ENCODE measurements at places on chromosomes 12 and 14. TPM values are rescaled to one million over a fixed set of nuclear protein-coding genes. Genes with fewer than 3 reads are reported as not detected.
A peak's percentile ranks its signal among the peaks of the same experiment; 100 is the strongest.

DNA sequence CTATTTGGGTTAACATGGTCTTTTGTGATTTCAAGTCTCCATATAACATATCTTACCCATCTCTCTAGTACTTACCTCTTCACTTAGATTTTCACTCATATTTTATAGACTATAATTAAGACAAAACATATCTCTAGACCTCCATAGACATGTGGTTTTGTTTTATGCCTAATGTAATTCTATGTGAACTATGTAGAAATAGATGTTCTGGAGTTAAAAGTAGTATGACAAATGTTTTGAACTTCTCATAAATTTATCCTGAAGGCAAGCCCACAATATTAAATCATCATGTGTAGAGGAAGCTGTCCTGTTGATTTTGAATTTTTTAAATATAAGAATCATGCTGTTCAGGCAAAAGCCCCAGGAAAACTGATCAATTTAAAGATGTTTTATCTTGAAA is 169.2 kb downstream of the SYT1 start:
- H3K36me3 ChIP-seq, result no peaks in the 10 kb centered on the region
- no peaks in the 10 kb centered on the region for H3K4me1 ChIP-seq
- no peak for DNase-seq
- no peak overlapping the region for H3K27ac ChIP-seq

- H3K27ac ChIP-seq, result no peak overlapping the region
- no peaks in the 10 kb centered on the region for H3K36me3 ChIP-seq
- H3K4me1 ChIP-seq, result no peaks in the 10 kb centered on the region
- H3K27me3 ChIP-seq, result no peaks in the 10 kb centered on the region
- no peak overlapping the region for H3K4me3 ChIP-seq
Measured at GRCh38 chr12:131159660-131160059, 206.0 kb downstream of the ADGRD1 start.

GRCh38 chr12:1592444-1593173 is 1.8 kb downstream of the FBXL14 start:
- peak; percentile 38 for DNase-seq
- H3K27ac ChIP-seq, result peak overlapping the region; percentile 54
- peaks cover 5% of the 10 kb centered on the region for H3K36me3 ChIP-seq
- H3K4me3 ChIP-seq, result peak overlapping the region; percentile 79

- H3K4me3 ChIP-seq, result no peak overlapping the region
- H3K27me3 ChIP-seq, result no peaks in the 10 kb centered on the region
- H3K36me3 ChIP-seq, result no peaks in the 10 kb centered on the region
- DNase-seq, result peak; percentile 48
Measured at GRCh38 chr14:55430024-55430690, 10.3 kb downstream of the TBPL2 start.

- peaks cover 3% of the 10 kb centered on the region for H3K36me3 ChIP-seq
- H3K27ac ChIP-seq, result peak overlapping the region; percentile 89
- no peaks in the 10 kb centered on the region for H3K27me3 ChIP-seq
- peaks cover 81% of the 10 kb centered on the region for H3K4me1 ChIP-seq
- no peak for DNase-seq
Measured at GRCh38 chr12:49672301-49673217, 34.6 kb downstream of the FMNL3 start.

DNA sequence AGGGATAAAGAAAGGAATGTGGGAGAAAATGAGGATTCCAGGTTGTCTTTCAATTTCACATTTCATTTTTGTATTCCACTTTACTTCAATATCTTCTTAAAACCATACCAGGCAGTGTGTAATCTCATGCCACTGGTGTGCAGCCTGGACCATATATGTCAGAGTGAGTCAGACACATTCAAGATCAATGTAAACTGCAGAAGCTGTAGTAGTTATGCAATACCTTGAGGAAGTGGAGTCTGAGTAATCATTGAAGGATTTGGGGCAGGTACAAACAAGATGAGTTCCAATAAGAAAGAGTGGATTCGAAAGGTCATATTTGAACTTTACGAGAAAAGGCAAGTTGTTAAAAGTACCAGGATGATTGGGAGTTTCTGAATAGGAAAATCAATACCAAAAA is 14.1 kb downstream of the PLCZ1 start:
- no peak for DNase-seq
- no peak overlapping the region for H3K27ac ChIP-seq
- H3K27me3 ChIP-seq, result no peaks in the 10 kb centered on the region
- H3K36me3 ChIP-seq, result no peaks in the 10 kb centered on the region
- no peaks in the 10 kb centered on the region for H3K4me1 ChIP-seq
- no peak overlapping the region for H3K4me3 ChIP-seq

DAD1 gene
- total RNA-seq, result 41.8 TPM

KRT83 gene
- total RNA-seq, result not detected

DNA sequence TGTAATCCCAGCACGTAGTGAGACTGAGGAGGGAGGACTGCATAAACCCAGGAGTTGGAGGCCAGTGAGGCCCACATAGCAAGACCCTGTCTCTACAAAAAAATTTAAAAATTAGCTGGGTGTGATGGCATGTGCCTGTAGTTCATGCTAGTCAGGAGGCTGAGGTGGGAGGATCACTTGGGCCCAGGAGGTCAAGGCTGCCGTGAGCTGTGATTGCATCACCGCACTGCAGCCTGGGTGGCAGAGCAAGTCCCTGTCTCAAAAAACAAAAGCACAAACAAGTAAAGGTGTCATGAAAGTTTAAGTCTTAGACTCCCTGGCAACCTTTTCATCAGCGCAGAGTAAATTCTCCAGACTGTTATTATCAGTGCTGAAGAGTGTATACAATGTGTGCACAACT is 10.4 kb downstream of the TMEM30B start:
- H3K4me1 ChIP-seq, result peaks cover 6% of the 10 kb centered on the region
- H3K4me3 ChIP-seq, result no peak overlapping the region
- no peaks in the 10 kb centered on the region for H3K36me3 ChIP-seq
- H3K27me3 ChIP-seq, result peaks cover 18% of the 10 kb centered on the region
- H3K27ac ChIP-seq, result no peak overlapping the region

- no peaks in the 10 kb centered on the region for H3K36me3 ChIP-seq
- DNase-seq, result no peak
- H3K27me3 ChIP-seq, result no peaks in the 10 kb centered on the region
- H3K27ac ChIP-seq, result no peak overlapping the region
- H3K4me3 ChIP-seq, result no peak overlapping the region
- H3K4me1 ChIP-seq, result no peaks in the 10 kb centered on the region
Measured at GRCh38 chr12:47527816-47528215, 178.0 kb downstream of the RPAP3 start.

HCAR1 gene
- total RNA-seq, result 0.05 TPM

MYF5 gene
- not detected for total RNA-seq

DNA sequence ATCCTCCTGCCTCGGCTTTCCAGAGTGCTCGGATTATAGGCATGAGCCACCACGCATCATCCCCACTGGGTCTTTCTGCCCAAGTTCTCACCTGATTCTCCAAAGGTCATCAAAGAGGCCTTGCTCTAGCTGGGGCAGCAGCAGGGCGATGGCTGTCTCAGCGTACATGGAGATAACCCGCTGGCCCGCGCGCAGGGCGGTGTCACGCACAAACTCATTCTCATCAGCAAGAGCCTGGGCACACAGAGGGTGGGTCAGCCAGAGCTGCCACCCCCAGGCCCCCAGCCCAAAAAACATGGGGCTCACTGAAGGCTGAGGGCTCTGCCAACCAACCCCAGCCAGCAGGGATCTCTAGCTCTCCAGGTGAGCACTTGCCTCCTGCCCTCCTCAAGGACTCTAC is 27.7 kb upstream of the RAB35 start:
- no peak for DNase-seq
- H3K27me3 ChIP-seq, result no peaks in the 10 kb centered on the region
- H3K27ac ChIP-seq, result no peak overlapping the region
- H3K4me3 ChIP-seq, result no peak overlapping the region
- H3K4me1 ChIP-seq, result no peaks in the 10 kb centered on the region

GPD1 gene
- total RNA-seq, result 0.41 TPM

DNA sequence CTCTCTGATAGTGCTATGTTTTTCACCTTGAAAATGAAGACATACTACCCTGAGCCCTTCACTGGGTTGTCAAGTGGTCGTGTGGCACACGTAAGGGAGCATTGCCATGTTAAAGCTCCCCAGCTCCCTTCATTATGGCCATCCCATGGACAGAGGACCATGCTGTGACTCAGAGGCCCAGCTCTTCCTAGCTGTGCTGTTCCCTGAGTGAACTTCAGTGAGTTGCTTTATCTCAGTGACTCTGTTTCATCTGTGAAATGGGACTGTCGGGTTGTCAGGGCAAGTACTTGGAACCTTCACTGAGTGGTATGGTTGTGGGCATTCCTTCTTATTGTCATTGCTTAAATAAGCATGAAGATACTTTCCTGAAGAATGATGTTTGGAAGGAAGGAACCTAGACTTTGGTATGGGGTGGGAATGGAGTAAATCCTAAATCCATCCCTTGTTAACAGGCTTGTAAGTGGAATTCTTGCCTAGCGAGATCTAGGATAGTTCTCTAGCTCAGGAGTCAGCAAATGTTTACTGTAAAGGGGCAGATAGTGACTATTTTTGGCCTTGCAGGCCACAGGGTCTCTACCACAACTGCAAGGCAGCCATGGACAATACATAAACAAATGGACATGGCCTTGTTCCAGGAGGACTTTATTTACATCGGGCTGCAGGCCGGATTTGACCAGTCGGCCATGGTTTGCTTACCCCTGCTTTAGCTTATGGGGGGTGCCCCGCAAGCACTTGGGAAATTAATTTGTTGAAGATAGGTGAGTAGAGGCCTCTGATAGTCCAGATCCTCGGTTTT is 283.5 kb downstream of the ZFP36L1 start:
- no peak overlapping the region for H3K27ac ChIP-seq
- H3K4me1 ChIP-seq, result peaks cover 58% of the 10 kb centered on the region
- no peak for DNase-seq
- H3K4me3 ChIP-seq, result no peak overlapping the region

- no peak overlapping the region for H3K4me3 ChIP-seq
- no peak overlapping the region for H3K27ac ChIP-seq
- DNase-seq, result no peak
Measured at GRCh38 chr12:5124401-5124800, 80.7 kb downstream of the KCNA5 start.

CCDC196 gene
- total RNA-seq, result not detected

DNA sequence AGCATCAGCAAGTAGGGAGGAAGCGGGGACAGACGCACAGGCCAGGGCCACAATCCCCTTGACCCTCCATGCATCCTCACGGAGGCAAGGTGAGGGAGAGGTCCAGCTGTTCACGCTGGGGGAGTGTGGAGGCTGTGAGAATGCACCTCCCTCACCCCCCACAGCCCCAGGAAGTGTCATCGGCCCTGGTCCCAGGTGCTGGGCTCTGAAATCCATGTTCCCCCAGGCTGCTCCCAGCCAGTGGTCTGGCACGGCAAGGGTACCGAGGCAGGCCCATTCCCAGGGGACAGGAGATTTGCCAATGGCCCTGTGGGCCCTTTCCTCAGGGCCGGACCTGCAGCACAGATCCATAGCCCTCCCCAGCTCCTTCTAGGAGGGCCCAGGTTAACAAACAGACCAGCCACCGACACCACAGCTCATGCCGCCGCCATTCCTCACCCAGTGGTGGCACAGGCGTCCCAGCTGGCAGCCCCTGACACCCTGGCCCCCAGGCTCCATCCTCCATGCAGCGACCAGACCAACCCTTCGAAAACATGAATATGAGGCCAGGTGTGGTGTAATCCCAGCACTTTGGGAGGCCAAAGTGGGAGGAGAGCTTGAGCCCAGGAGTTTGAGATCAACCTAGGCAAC is 21.9 kb upstream of the EIF5 start:
- H3K4me3 ChIP-seq, result no peak overlapping the region
- no peak for DNase-seq
- no peak overlapping the region for H3K27ac ChIP-seq
- H3K4me1 ChIP-seq, result no peaks in the 10 kb centered on the region
- H3K36me3 ChIP-seq, result no peaks in the 10 kb centered on the region
- H3K27me3 ChIP-seq, result peaks cover 4% of the 10 kb centered on the region

- no peak for DNase-seq
- H3K27me3 ChIP-seq, result no peaks in the 10 kb centered on the region
Measured at GRCh38 chr12:43957732-43958372, 122.0 kb downstream of the TMEM117 start.

DNA sequence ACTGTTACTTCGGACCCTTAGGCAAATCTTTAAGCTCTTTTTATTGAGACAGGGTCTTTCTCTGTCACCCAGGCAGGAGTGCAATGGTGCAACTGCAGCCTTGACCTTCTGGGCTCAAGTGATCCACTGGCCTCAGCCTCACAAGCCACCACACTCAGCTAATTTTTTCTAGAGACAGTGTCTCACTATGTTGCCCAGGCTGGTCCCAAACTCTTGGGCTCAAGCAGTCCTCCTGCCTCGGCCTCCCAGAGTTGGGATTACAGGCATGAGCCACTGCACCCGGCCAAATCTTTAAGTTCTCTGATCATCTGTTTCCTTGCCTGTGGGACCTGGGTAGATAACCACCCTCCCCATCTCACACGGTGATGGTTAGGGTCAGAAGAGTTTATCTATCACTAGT is 2.3 kb upstream of the GPX2 start:
- H3K4me1 ChIP-seq, result peaks cover 25% of the 10 kb centered on the region
- DNase-seq, result no peak
- H3K27me3 ChIP-seq, result no peaks in the 10 kb centered on the region
- no peak overlapping the region for H3K27ac ChIP-seq
- H3K4me3 ChIP-seq, result no peak overlapping the region

LRFN5 gene
- total RNA-seq, result not detected

JAG2 gene
- total RNA-seq, result 1.3 TPM

GRCh38 chr14:96394047-96394815 is 2.3 kb downstream of the AK7 start:
- no peak overlapping the region for H3K4me3 ChIP-seq
- no peaks in the 10 kb centered on the region for H3K36me3 ChIP-seq
- peaks cover 17% of the 10 kb centered on the region for H3K4me1 ChIP-seq
- no peak for DNase-seq
- H3K27me3 ChIP-seq, result no peaks in the 10 kb centered on the region

GRCh38 chr12:104321949-104322348 is 18.4 kb downstream of the EID3 start:
- H3K36me3 ChIP-seq, result peaks cover 70% of the 10 kb centered on the region
- H3K27ac ChIP-seq, result no peak overlapping the region
- no peak for DNase-seq

- DNase-seq, result no peak
- no peak overlapping the region for H3K27ac ChIP-seq
- H3K4me1 ChIP-seq, result no peaks in the 10 kb centered on the region
Measured at GRCh38 chr12:87317302-87317701, 711.9 kb downstream of the C12orf50 start.

RPL10L gene
- not detected for total RNA-seq

DNA sequence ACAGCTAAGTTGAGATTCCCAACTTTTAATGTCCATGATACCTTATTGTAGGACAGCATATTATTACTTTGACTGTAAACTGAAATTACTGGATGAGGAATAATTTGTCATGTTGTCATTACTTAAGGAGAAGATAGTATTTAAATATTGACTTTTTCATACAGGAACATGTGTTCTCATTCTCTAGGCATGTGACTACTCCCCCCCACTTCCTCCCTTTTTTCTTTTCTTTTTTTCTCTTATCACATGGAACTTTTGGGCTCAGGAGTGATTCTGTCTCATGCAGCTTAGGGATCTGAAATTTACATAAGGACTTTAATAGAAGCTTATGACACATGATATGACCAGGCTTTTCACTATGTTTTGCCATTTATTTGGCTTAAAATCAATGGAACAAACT is 127.7 kb upstream of the SLCO1C1 start:
- H3K4me1 ChIP-seq, result no peaks in the 10 kb centered on the region
- H3K27ac ChIP-seq, result no peak overlapping the region
- no peak for DNase-seq

All from CD4-positive, alpha-beta T cell (primary cell).